Small intestine (tissue), 16 donors: ENCODE measurements at places on chromosomes 7 and 10.
A peak's percentile ranks its signal among the peaks of the same experiment; 100 is the strongest.

- DNase-seq, result peak; percentile 65
Measured at GRCh38 chr10:114042895-114043531, 653 bp upstream of the ADRB1 start.

- DNase-seq, result no peak
Measured at GRCh38 chr7:132732321-132732865, 156.1 kb upstream of the PLXNA4 start.

- peak; percentile 70 for DNase-seq
Measured at GRCh38 chr7:31122649-31123058, 70.5 kb downstream of the ADCYAP1R1 start.

GRCh38 chr7:69796416-69796815, 198.1 kb downstream of the AUTS2 start:
- no peak for DNase-seq

DNA sequence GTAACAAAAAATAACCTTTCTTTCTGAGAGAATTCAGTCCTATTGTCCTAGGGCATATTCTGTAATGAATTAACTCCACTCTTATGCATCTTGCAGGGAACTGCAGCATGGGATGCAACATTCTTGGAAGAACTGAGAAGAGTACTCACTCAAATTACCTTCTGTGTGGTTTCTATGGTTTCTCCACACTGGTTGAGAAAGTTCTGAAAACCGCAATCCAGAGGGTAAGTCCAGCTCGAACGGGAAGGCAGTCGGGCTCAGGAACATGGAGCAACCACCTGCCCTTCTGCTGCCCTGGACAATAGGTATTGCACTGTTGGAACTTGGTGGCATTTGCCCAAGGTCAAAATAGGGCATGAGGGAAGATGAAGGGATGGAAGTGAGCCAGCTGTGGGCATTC, 59.6 kb upstream of the CDK13 start:
- no peak for DNase-seq
